ENCODE measurements at places on chromosomes 7 and 10. TPM values are rescaled to one million over a fixed set of nuclear protein-coding genes. Genes with fewer than 3 reads are reported as not detected.

CYP2C9 gene
- not detected for total RNA-seq

SPDYE2 gene
- not detected for total RNA-seq

IL2RA gene
- not detected for total RNA-seq

RBP3 gene
- not detected for total RNA-seq

STOX1 gene
- total RNA-seq: 0.06 TPM

ZC3HAV1L gene
- 2.6 TPM for total RNA-seq

ARHGEF35 gene
- total RNA-seq: 3.0 TPM

TPST1 gene
- 59.1 TPM for total RNA-seq

AOC1 gene
- not detected for total RNA-seq

ZDHHC4 gene
- total RNA-seq: 57.6 TPM

ADCYAP1R1 gene
- total RNA-seq: under 0.01 TPM

HOXA4 gene
- total RNA-seq: 0.12 TPM

TSPAN14 gene
- 9.4 TPM for total RNA-seq

SOSTDC1 gene
- not detected for total RNA-seq

ABI1 gene
- 29.6 TPM for total RNA-seq

HOXA5 gene
- not detected for total RNA-seq

ATOH7 gene
- total RNA-seq: not detected

TAS2R39 gene
- not detected for total RNA-seq

HKDC1 gene
- total RNA-seq: 1.7 TPM

LLCFC1 gene
- total RNA-seq: not detected

ZNF425 gene
- total RNA-seq: 2.8 TPM

CALU gene
- 1,477 TPM for total RNA-seq

AMZ1 gene
- total RNA-seq: 0.12 TPM

CDC123 gene
- total RNA-seq: 174 TPM

ARMC3 gene
- not detected for total RNA-seq

SORBS1 gene
- 1.5 TPM for total RNA-seq

CALML5 gene
- not detected for total RNA-seq

NAT16 gene
- total RNA-seq: not detected

KAZALD1 gene
- 78.5 TPM for total RNA-seq

KLLN gene
- 0.56 TPM for total RNA-seq

AGAP9 gene
- total RNA-seq: 2.0 TPM

LRRC4 gene
- total RNA-seq: 0.06 TPM

HTR7 gene
- total RNA-seq: 3.4 TPM

CCDC126 gene
- 9.8 TPM for total RNA-seq

HOXA10 gene
- under 0.01 TPM for total RNA-seq

CH25H gene
- 0.40 TPM for total RNA-seq

HSPA12A gene
- 5.9 TPM for total RNA-seq

RAMP3 gene
- total RNA-seq: not detected

PRLHR gene
- not detected for total RNA-seq

SPDYE18 gene
- total RNA-seq: 0.56 TPM

CFAP70 gene
- 1.6 TPM for total RNA-seq

LMOD2 gene
- not detected for total RNA-seq

SAP25 gene
- total RNA-seq: not detected

OR2A5 gene
- not detected for total RNA-seq

UCMA gene
- not detected for total RNA-seq

OTUD1 gene
- total RNA-seq: 4.5 TPM
